ENCODE measurements at places on chromosomes 1 and 21. TPM values are rescaled to one million over a fixed set of nuclear protein-coding genes. Genes with fewer than 3 reads are reported as not detected.

The HEYL gene
- 0.63 TPM for total RNA-seq

The S100A7A gene
- not detected for total RNA-seq

The KCND3 gene
- 17.5 TPM for total RNA-seq

The POTED gene
- not detected for total RNA-seq

The OR2T3 gene
- total RNA-seq = not detected

The BCAR3 gene
- total RNA-seq = 7.2 TPM

The UBL4B gene
- total RNA-seq = not detected

The RNU1-4 gene
- under 0.01 TPM for total RNA-seq

The CLK2 gene
- total RNA-seq = 46.3 TPM

The SPRR2B gene
- total RNA-seq = not detected

The CYP4X1 gene
- 24.1 TPM for total RNA-seq

The PLA2G4A gene
- total RNA-seq = 0.94 TPM

The CYP4A11 gene
- total RNA-seq = 0.31 TPM

The ZBTB21 gene
- total RNA-seq = 12.8 TPM
